Fibroblast of skin of right biceps (primary cell): ENCODE measurements at places on chromosomes 5 and 9.

DNA sequence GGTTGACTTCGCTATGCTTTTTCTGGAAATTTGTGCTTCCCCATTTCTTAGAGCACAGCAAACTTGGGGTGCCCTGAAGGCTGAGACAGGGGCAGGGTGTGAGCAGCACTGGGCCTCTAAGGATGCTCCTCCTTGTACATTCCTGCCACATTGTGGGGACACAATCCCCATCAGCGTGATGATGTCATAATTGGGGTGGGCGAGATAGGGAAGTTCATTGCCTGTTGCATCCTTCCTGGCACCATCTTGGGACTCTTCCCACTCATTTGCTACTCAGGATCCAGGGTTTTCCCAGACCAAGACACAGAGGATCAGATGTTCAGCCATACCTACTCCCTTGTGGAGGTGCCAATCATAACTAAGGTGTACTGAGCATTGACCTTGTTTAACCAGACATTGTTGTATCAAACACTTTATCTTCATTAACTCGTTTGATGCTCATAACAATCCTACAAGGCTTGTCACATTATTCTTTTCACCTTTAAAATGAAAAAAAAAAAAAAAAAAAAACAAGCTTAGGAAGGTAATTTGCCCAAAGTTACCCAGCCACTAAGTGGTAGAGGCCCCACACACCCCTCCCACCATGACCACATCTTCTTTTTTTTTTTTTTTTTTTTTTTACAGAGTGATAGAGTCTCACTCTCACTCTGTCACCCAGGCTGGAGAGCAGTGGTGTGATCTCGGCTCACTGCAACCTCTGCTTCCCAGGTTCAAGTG lies 87.6 kb downstream of the UGCG start:
- no peak for DNase-seq

DNA sequence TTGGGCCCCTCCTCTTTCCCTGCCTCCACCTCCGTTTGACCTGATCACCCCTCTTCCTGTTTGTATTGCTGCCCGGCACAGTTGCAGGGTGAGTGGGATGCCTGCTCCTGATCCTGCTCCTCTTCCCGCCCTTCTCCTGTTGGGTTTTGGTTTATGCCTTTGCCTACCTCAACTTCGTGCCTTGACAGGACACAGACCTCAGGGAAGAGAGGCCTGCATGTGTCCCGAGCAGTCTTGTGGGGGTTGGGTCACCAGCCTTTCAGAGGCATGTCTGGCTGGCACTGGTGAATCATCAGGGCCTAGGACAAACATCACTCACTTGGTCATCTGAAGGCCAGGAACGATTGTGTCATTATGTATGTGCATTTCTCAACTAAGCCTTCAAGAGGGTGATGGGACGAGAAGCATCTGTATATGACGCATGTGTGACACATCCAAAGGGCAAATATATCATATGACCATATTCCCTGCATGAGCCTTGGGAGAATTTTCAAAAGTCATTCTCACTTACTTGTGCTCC lies 56.9 kb downstream of the NPR3 start:
- DNase-seq = peak; percentile 92

GRCh38 chr9:8888591-8888990 lies 1089.0 kb upstream of the DMAC1 start:
- no peak for DNase-seq

DNA sequence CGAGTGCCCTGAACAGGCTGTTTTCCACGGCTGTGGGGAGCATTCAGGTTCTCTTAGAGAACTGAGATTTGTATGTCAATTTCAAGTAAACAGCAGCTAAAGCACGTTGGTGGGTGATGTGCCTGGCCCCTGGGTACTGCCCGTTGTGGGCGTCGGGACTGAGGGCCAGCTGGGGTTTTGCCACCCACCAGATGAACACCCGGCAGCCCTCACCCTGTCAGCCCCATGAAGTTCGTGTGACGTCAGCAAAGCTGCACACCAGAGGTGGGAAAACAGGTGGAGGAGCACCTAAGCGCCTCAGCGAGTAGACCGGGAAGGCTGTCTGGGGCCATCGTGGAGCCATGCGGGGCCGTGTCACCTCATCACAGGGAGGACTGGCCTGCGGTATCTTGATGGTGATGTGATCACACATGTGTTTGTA lies 9.2 kb downstream of the CEP72 start:
- no peak for DNase-seq

GRCh38 chr5:110048491-110048890 lies 358.8 kb downstream of the MAN2A1 start:
- peak; percentile 18 for DNase-seq

GRCh38 chr9:96062031-96062430 lies 186.5 kb downstream of the ERCC6L2 start:
- peak; percentile 67 for DNase-seq

DNA sequence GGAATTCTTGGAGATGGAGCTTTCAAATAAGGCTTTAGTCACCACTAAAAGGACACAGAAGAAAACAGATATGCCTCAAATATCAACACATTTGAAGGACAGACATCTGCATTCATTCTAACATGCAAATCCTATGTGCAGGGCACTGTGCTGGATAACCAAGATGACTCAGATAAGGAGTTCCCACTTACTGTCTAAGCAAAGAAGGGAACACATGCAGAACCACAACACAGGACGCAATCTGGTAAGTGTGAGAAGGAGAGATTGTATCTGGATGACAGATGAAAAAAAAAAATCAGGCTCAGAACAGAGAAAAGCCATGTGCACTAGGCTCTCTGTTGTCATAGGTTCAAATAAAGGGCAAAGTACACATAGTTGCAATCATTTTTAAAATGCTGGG lies 42.5 kb downstream of the ELAVL2 start:
- peak; percentile 9 for DNase-seq
